ENCODE measurements at places on chromosomes 5 and 9. TPM values are rescaled to one million over a fixed set of nuclear protein-coding genes. Genes with fewer than 3 reads are reported as not detected.

Gene YTHDC2
- 12.6 TPM for total RNA-seq

Gene PTPN3
- 3.6 TPM for total RNA-seq

Gene SLC6A3
- total RNA-seq = not detected

Gene BTNL9
- 0.15 TPM for total RNA-seq

Gene WDR5
- 23.9 TPM for total RNA-seq

Gene TXNDC8
- total RNA-seq = not detected

Gene SLC6A7
- not detected for total RNA-seq

Gene ZCCHC7
- 10.2 TPM for total RNA-seq

Gene GADD45G
- 0.35 TPM for total RNA-seq

- DNase-seq = no peak
These were observed 378.4 kb downstream of the SPATA31D1 start for GRCh38 chr9:82367016-82367415.

GRCh38 chr9:92713528-92713927 lies 43.6 kb upstream of the IPPK start:
- DNase-seq = no peak

DNA sequence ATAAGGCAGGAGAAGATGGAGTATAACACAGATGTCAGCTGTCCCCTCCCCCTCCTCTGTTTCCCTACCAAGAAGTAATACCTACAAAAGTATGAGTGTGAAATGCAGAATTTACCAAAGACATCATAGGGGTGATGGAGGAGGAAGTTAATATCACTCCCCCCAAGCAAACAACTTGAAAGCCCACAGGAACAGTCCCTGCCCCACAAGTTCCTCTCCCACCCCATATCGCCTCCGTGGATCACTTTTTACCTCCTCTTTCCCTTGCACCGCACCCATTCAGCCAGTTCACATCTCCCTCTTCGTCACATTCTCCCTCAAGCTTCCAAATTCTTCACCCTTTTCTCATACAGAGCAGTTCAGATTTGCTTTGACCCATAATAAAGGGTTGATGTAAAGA lies 7.0 kb upstream of the SIL1 start:
- DNase-seq = no peak

- DNase-seq = no peak
These were observed 25.2 kb upstream of the ADAMTS6 start for GRCh38 chr5:65506961-65507360.

DNA sequence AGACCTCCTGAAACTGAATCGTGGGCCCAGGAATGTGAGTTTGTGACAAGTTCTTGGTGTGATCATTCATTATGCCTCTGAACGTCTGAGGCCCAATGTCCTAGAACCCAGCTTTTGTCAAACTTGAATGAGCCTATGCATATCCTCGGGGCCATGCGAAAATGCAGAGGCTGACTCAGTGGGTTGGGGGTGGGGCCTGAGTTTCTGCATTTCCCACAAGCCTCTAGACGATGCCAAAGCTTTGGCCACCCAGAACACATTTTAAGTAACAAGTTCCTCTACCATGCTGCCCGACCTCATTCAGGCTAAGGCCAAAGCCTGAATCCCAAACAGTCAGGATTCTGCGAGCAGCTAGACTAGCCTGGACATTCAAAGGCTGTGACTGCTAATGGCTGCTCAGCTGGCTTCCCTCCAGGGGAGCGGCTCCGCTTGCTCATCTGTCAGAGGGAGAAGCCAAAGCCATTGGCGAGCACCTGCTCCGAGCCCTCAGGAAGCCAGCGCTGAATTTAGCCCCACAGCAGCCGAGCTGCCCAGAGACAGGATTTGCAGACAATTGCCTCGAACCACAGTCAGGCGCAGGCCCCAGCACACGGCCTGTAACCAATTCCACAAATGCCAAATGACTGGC lies 177.5 kb downstream of the ZDHHC21 start:
- no peak for DNase-seq

DNA sequence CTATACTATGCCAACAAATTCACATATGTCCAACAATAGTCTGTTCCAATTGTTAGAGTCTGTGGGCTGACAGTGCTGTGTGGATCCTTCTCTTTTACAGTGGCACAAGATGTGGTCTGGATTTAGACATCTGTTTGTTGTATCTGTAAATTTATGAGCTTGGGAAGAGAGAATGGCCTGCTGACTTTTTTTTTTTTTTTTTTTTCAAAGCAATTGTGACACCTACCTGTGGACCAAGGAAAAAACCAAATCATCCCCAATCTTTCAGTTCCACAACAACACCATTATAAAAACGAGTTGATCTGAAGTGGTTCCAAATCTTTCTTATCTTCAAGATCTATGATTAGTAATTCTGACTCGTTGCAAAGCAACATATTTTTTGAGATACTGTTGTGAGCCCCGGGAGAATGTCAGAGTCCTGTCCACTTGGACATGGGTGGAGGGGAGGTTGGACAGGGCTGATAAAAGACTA lies 4.9 kb downstream of the IRX2 start:
- DNase-seq = no peak

DNA sequence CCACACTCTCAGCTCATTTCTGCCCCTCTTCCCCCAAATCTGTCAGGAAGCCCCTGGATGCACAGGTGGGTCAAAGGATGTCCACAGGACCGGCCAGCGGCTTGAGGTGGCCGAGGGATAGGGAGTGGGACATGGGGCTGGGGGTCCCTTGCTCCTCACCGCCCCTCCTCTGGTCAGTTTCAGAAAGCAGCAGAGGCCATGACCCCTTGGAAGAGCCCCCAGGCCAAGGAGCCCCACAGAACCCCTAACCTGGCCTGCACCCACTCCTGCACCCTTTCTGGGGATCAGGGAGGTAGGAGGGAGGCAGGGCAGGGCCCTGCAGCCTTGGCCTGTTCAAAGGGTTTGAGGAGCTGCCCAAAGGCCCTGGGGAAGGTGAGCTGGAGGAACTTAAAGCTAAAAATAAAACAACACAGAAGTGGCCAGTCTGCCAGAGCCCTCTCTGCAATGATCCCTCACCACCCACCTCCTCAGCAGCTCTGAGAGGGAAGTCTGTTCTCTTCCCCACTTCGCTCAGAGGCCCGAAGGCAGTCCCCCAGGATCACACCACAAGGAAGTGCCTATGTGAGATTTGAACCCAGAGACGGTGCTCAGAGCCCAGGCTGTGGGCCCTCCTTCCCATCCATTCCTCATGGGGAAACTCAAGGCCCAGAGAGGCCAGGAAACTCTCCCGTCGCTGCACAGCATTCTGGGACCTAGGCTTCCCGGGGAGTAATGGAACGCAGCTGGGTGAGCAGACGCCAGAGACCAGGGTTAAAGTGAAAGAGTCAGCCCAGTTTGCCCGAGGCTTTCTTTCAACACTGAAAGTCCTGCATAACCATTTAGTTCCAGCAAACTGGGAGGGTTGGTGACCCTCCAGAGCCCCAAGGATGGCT lies 910 bp downstream of the ENG start:
- no peak for DNase-seq

- DNase-seq = no peak
These were observed 127.4 kb upstream of the TMEM161B start for GRCh38 chr5:88396000-88396535.

- DNase-seq = no peak
These were observed 53.5 kb downstream of the PHF2 start for GRCh38 chr9:93629920-93630319.

GRCh38 chr5:113612060-113612496 lies 98.6 kb downstream of the YTHDC2 start:
- no peak for DNase-seq

DNA sequence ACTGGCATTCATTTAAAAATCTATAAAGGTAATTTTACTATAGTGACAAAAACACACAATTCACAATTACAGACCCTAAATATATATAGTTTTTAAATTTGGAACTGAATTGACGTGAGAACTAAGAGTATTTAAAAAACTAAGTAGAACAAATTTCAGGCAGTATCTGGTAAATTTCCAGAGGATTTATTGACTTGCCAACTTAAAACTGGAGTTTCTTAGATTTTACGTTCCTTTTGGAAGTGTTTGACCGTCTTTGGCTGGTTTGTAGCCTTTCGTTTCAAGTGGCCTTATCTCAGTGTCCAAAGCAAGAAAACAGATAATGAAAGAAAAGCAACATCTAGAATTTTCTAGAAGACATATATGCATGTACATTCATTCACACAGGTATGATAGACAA lies 234.4 kb upstream of the VLDLR start:
- no peak for DNase-seq

DNA sequence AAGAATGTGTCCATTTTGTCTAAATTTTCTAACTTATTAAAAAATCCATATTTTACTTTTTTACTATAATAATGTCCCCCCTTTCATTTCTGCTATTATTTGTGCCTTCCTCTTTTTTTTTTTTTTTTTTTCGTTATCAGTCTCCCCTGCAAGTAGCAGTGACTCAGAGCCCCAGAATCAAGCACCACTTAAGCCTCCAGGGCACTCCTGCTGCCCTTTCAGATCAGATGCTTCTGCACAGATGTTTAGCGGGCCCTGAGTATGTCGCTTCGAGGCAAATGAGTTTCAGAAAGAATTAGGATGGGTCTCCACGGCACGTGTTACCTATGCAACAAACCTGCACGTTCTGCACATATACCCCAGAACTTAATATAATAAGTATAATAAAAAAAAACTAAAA lies 11.7 kb downstream of the MED7 start:
- DNase-seq = no peak

DNA sequence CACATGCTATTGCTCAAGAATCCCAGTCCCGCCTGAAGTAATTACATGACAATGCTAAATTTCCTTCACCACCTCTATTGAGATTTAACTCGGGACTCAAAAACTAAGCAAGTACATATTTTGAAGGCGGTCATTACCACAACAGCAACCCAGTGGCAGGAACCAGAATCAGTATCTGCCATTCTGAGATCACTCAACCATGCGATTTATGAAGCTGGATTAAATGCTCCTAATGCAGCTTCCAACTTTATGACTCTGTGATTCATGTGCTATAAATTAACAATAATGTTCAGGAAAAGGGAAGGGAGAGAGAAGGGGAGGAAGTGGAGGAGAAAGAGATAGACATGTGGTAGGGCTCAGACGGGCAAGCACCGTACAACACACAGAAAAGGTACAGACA lies 194.7 kb downstream of the DNAH5 start:
- no peak for DNase-seq

DNA sequence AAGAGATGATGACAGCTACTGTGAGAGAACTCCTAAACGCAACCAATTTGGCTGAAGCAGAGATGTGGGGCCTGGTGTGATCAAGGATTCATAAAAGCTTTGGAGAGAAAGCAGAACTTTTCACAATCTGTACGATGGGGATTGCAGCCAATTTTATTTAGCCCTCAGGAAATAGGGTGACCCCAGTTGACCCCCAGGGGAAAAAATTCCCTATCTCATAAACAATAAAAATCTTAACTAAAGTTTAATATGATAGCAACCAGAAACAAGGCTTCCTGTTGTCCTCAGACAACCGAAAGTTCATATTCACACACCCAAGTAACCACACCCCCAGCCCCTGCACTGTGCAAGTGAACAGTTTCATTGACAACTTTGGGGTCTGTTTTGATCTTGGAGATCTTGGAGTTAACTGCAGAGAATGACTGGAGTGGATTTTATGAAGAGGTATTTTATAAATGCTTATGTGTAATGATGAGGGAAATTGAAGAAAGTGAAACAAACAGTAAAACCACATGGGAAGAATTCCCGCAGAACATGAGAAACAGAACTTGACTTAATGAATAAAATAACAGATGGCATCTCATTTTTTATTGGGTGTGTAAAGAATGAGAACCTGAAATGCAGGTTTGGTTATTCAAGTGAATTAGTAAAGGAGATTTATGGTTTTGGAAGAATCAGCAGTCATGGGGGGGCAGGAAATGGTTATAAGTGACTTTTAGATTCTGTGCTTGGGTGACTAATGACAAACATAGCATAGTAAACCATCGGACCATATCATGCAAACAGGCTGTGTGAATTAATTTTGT lies 94.5 kb downstream of the PDE4D start:
- DNase-seq = no peak

DNA sequence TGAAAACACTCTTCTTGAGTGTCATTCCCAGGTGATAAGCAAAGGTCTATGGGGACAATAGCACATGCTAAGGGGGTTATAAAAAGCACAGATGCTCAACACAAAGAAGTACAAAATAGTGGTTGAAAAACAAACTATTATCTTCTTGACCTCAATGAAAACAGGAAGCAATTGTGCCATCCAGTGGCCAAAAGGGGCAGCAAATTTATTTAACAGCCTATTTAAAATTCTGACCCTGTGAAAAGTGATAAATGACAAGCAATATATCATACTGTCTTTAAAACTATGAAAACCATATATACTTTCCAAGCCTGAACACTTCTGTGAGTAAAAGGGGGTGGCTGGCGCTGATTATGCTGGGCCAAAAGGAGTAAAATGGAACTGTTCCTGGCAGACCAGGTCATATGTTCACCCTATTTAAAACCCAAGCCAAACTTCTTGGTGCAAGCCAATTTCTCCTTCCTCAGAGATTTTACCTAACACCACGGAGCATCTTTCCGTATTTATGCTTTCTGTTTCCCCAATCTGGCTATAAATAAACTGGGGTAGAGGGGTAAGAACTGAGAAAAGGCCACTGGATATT lies 29.7 kb downstream of the TEX10 start:
- no peak for DNase-seq

DNA sequence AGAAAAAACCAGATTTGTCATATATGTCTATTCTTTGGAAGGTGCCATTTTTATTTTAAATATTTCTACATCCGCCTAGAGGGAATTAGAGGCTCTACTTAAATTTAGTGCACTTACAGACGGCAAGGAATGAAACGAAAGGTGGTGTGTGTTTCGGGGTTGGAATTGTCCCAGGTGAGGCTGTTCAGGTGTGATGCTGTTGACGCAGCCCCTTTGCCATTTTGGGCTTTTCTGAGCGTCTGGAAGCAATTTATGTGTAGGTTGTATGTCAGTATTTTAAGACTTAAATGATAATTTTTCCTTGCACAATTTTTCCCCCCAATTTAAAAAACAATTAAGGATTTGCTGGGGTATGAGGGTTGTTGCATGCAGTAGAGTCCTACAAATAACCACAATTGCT lies 2.0 kb downstream of the TENT4A start:
- DNase-seq = no peak

- DNase-seq = no peak
These were observed 191.0 kb downstream of the NTRK2 start for GRCh38 chr9:84860249-84861115.

- DNase-seq = no peak
These were observed 143.9 kb downstream of the SNCAIP start for GRCh38 chr5:122455939-122456338.
